Karpas-422 (cell line): ENCODE measurements at places on chromosomes 13 and 19.
A peak's percentile ranks its signal among the peaks of the same experiment; 100 is the strongest.

- DNase-seq: no peak
Measured at GRCh38 chr13:98996046-98996445, 18.2 kb upstream of the DOCK9 start.

- DNase-seq: peak; percentile 66
Measured at GRCh38 chr13:94988654-94989053, 276.3 kb upstream of the SOX21 start.

DNA sequence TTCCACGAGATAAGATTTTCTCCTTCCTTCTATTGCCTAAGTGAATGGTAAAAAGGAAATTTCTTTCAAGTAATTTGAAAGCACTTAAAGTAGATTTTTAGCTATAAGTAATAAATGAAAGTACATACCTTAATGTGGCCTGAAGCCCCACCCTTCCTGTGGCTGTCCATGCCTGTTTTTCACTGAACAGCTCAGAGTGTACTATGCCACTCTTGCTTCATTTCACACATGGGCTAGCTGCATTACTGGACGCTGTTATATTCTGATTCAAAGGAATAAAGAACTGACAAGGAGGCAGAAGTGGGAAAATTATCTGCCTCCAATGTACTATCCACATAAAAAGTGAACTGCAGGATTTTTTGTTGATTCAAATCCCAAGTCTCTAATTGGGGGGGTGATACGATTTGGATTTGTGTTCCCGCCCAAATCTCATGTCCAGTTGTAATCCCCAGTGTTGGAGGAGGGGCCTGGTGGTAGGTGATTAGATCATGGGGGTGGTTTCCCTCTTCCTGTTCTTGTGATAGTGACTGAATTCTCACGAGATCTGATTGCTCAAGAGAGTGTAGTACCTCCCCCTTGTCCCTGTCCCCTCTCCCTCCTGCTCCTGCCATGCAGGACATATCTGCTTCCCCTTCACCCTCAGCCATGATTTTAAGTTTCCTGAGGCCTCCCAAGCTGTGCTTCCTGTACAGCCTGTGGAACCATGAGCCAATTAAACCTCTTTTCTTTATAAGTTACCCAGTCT, 154.7 kb upstream of the SGCG start:
- no peak for DNase-seq

- no peak for DNase-seq
Measured at GRCh38 chr13:44921931-44922758, 67.1 kb downstream of the NUFIP1 start.

DNA sequence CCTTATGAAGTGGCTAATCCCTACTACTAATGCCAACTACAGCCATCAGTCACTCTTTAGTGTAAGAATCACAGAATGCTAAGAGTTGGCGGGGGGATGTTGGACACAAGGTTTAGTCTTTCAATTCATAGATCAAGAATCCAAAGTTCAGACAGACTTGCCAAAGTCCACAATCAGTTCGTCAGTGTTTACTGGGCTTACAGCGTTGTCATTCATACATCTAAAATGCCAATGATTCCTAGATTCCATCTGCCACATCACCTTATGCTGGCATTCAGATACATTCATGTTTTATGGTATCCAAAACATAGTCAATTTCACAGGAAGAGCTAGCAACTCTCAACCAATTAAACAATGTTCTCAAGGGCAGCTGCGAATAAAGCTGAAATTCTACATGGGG, 18.1 kb downstream of the RCBTB2 start:
- DNase-seq: no peak

- DNase-seq: no peak
Measured at GRCh38 chr19:2603334-2603733, 99.2 kb downstream of the GNG7 start.

- no peak for DNase-seq
Measured at GRCh38 chr13:58032676-58033460, 401.3 kb downstream of the PCDH17 start.

DNA sequence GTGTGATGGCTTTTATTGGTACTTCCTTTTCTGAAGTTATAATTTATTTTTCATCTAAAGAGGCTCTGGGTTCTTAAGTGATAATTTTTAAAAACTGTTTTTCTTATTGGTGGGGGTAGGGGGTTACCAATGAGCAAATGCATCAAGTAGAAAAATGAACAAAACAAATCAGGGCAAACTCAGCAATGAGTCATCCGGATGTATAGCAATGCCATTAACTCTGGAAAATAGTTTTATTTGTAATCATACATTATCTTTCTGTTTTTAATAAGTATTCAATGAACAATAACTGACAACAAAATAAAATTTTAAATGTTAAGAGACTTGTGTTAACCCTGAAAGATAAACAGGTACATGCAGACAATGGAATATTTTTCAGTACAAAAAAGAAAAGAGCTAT, 67.6 kb downstream of the UFM1 start:
- no peak for DNase-seq

GRCh38 chr19:4385291-4386040, 14.9 kb downstream of the SH3GL1 start:
- no peak for DNase-seq

GRCh38 chr13:22018836-22019210, 347.9 kb downstream of the FGF9 start:
- DNase-seq: no peak

DNA sequence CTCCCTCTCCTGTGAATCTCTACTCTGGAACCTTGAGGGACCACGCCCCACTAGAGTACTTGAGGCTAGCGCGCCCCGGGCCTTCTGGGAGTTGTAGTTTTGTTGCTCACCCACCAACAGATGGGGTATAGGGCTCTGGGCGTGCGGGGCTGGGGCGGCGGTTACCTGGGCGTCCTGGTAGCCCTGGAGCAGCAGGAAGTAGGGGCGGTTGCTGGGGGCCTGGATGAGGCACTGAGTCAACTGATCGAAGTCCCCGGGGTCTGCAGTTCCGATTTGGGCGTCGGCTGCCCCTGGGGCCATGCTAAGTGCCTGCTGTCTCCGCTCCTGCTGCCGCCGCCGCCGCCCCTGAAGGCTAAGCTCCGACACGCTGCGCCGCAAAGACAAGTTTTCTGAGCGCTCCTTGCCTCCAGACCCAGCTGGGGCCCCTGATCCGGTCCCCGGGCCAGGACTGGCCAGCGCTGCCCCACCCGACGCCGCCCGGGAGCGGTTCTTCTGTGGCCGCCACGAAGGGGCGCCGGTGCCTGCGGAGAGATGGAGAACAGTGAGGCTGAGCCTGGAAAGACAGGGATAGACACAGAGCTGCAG, 5.3 kb downstream of the RASIP1 start:
- DNase-seq: no peak

DNA sequence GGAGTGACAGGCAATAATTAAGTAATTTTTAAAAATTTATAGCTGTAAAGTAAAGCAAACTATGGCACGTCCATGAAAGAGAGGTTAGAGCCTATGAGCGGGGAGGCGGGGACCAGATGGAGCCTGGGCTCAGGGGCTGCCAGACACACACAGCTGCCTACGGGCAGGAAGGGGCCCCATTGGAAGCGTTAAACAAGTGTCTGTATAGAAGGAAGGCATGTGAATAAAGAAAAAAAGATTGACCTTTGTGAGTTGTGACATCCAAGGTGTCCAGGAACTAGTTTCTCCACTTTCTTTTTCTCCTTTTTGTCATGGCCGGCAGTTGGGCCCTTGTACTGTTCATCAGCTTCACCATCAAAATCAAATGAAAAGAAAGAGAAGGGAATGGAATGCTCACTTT, 56.8 kb downstream of the LRCH1 start:
- no peak for DNase-seq

- DNase-seq: peak; percentile 51
Measured at GRCh38 chr19:11373166-11373884, 1.1 kb upstream of the SWSAP1 start.

DNA sequence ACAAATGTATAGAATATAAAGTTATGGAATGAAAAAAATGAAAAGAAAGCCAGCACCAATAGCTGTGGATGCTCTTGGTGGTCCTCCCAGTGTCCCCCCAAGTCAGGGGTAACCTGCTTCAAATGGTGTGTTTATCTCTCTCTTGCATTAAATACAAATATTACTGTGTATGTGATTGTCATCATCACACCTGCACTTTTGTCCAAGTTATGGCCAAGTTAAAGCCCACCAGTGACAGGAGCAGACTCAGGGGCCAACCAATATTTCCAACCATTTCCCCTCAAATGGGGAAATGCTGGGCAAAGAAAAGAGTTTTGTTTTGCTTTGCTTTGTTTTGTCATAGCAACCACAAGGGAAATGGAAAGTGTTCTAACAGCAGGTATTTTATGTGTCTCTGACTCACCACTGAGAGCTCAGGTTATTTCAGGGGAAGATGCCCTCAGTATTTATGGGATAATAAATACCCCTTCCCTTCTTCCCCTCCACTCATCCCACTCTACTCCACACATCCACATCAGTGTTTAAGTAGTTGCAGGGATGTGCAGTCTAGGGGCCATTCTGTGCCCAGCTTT, 133.6 kb downstream of the COL4A1 start:
- no peak for DNase-seq

DNA sequence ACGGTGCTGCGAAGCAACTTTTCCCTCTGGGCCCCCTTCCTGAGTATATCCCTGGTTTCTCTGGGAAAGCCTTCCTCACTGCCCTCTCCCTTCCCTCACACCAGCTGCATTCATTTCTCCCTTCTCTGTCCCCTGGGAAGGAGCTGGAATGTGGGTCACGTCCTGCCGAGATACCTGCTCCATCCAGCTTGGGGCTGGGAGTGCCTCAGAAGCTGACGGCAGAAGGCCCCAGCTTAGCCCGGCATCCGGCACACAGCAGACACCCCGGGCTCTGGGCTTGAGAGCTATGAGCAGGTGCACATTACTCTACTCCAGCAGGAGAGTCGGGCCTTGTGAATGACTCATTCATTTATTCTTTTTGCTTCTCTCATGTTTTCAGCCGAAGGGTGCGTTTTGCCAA, 170.6 kb downstream of the TEX29 start:
- DNase-seq: no peak

- DNase-seq: peak; percentile 48
Measured at GRCh38 chr13:42497798-42498197, 76.2 kb upstream of the TNFSF11 start.
